ENCODE measurements at places on chromosomes 13 and 19.
A peak's percentile ranks its signal among the peaks of the same experiment; 100 is the strongest.

GRCh38 chr13:101190337-101190736, 226.0 kb downstream of the NALCN start:
- DNase-seq = no peak

GRCh38 chr19:34351382-34351826, 13.6 kb upstream of the GPI start:
- DNase-seq = no peak

DNA sequence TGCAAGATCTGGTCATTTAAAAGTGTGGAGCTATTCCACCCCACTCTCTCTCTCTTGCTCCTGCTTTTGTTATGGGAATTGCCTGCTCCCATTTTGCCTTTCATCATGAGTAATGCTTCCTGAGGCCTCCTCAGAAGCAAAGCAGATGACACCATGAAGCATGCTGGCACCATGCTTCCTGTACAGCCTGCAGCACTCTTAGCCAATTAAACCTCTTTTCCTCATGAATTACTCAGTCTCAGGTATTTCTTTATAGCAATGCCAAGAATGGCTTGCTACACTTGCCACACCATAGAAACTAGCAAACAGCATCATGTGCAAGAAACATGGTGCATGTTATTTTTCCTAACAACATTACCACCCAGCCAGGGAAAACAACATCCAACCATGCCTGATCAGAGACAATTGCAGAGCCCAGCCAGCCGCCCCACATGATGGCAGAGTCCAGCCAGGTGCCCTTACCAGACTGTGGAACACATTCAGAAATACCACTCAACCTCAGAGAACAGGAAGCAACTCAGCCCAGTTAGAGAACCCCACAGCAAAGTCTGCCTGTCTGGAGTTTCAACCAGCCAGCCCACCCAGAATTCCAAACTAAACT, 36.9 kb downstream of the SYDE1 start:
- no peak for DNase-seq

DNA sequence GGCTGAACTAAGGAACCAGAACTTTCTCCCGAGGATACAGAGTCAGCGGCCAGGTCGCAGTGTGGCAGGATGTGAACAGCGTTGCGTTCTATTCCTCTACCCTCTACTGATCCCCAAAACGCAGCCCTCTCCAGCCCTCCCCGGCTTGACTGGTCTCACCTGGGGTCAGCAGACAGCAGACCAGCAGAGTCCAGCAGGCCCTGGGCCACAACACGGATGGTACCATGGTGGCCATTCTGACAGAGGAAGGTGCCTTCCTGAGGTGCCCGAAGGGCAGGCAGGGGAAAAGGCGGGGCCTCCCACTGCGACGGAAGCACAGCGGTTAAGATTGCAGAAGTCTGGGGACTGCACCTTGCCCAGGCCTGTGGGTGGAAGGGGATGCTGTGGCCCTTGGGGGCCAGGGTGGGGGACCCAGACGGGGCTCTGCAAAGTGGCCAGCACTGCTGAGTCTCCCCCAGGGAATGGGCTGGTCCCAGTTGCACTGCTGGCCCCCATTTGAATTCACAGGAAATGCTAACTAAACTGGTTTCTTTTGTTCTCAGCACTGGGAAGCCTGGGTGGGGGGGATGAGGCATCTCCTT, at the start of gene ICAM3:
ICAM3 (minus strand) TSS at position 245 of the 581 bp plus-strand sequence; CDS start at position 235, 10 bp downstream.
- DNase-seq = no peak

DNA sequence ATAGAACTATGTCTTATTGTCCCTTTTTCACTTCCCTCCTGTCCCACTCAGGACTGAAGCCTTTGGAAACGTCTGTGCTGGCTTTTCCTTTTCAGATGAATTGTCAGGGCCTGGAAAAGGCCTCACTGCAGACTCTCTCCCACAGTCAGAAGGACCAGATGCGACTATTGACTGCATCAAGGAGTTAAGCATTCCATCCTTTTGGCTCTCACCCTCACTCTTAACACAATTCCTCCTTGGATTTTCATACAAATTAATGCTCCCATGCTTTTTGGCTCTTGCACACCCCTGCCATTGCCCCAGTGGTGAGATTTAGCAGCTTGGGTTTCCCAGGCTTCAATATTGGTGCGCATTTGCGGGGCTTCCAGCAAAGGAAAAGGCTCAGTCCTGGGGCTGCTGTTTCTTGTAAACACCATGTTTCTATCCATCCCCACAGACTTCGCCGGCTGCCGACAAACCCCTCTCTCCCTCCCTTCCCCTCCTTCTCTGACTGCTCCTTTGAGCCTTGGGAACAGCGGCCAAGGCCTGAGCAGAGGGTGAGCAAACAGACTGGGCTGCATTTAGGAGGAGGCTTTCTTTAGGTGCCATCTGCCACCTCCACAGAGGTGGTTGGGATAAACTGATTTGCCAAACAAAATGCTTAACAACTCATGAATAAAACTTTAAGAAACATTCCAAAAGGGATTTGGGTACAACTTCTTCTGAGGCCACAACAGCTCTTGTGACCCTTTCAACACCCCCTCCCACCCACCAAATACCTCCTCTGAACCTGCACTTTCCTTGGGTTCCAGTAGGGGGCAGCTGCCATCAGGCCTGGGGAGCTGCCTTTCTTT, 48.6 kb upstream of the PCDH8 start:
- DNase-seq = peak; percentile 47

DNA sequence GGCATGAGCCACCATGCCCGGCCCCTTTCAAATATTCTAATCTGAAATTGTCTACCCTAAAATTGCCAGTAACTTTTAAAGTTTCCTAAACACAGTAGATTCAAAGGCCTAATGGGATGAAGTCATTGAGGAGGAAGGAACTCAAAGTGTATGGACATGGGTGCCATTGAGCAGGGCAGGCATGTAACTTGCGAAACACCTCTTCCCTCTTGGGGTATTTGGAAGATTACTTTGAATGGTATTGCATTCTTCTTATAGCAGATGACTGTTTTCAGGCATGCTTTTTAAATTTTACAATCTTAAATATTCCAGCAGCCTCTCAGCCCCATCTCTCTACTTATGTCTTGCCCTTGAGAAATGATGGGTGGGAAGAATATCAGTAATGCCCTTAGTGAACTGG, 21.0 kb downstream of the TM9SF2 start:
- no peak for DNase-seq

DNA sequence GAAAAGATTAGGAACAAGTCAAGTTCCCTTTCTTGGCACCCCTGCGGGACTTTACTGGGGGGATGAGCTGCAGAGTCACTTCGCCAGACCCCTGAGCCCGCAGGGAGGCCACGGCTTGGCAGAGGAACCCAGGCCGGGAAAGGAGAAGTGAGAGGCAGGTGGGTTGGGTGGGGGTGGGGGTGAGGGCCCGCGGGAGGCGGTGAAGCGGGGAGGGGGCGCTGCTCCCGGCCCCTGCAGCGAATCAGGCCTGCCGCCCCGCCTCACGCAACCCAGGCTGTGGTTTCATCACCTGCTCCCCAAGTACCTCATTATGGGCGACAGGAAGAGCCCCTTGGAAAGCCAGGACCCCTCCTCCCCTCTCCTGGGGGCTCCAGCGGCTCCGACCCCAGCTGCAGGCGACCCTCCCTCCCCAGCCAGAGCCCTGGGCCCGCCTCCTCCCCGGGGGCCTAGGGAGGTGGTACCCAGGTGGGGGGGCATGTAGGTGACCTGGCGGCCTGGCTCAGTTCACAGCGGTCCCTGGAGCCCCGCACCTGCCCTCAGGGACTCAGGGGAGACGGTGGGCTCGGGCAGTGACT, 9.5 kb downstream of the MEF2B start:
- no peak for DNase-seq

DNA sequence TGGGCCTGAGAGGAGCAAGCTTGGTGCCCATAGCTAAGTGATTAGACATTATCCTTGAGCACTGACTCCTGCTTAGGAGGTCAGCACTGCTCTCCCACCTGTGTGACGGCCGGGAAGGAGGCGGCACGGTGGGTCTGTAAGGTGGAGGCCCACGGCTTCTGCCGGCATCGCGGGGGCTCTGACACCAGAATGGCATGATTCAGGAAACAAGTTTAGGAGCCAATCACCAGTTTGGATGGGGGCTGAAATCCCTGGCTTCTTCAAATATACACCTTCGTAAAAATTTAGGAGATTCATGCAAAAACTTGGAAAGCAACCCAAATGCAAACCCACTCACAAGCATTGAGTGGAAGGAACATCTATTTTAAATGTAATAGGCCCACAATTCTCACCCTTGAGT, 307.3 kb upstream of the TSHZ3 start:
- no peak for DNase-seq

DNA sequence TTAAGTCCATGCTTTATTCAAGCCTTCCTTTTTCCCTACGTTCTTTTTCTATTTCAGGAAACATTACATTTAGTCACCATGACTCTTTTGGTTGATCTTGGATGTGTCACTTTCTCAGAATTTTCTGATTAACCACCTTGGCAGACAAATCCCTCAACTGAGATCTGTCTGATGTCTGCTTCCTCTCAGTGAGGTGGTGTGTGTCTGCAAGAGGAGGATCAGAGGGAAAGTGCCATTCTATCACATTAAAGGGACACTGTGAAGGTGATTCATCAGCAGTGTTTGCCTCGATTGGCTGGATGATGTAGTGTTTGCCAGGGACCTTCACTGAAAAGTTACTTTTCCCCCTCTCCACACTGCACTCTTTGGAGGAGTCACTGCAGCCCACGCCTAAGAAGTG, 3.0 kb upstream of the CCNP start:
- DNase-seq = no peak

- DNase-seq = no peak
These were observed 5.1 kb downstream of the HDGFL2 start for GRCh38 chr19:4477034-4477801.

DNA sequence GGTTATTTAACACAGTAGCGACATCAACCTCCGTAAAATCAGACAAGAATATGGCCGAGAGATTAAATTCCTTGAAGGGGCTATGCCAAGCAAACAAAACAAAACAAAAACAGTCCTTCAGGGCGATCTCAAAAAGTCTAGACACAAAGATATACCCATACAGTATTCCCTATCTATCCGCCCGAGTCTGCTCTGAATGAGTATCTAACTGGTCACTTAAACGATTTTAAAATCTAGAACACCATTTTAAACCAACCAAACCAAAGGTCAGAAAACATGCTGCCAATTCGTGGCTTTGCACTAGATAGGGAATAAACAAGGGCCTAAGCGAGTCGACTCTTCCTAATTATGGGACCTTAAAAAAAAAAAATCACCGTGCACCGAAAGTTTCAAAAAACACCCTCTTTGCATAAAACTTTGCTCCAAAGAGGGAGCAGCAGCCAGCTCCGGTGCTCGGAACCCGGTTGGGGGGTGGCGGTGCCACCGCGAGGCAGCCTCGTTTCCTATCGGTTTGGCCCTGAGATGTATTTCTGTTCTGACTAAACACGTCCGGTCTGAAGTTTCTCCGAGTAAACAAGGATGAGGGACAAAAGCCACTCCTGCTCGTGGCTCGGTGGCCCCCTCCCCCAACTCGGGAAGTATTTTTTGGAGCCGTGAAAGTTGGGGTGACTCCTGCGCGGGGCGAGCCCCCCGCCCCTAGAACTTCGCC, 1.8 kb downstream of the HMGB1 start:
- no peak for DNase-seq

DNA sequence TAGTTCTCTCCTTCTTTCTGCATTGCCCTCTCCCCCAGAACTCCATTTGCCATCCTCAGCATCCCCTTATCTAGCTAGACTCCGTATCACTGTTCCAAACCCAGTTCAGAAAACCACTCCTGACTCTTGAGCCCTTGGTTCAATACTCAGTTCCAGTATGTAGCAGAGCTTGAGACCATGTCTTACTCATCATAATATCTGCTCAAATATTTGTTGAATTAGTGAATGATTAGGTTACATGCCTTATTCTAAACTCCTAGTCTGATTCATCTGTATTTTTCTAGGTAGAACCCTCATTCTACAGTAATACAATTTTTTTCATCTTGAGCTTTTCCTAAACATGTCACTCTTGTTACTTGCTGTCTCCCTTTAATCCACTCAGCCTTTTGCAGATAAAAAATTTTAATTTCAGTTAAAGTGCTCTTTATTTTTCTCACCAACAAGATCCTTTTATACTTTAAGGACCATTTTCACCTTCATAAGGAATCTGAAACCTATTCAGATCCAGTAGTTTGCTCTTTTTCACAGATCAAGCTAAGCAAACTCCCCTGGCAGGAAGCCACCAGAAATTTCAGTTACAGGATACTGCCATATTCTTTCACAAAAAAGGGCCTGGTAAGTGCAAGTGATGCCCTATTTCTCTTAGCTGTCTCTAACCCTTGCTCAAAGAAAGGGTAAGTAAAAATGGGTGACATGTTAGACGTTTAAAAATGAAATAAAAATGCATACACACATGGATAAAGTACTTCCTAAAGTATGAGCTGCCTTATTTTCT, 23.1 kb upstream of the INTS6 start:
- DNase-seq = no peak

- no peak for DNase-seq
These were observed 103.9 kb downstream of the GGACT start for GRCh38 chr13:100484702-100485101.

- no peak for DNase-seq
These were observed 417.1 kb downstream of the PCDH17 start for GRCh38 chr13:58048670-58049069.

GRCh38 chr19:16771618-16772017, 52.0 kb downstream of the NWD1 start:
- DNase-seq = peak; percentile 87

- no peak for DNase-seq
These were observed 36.8 kb downstream of the INSR start for GRCh38 chr19:7257148-7258040.

DNA sequence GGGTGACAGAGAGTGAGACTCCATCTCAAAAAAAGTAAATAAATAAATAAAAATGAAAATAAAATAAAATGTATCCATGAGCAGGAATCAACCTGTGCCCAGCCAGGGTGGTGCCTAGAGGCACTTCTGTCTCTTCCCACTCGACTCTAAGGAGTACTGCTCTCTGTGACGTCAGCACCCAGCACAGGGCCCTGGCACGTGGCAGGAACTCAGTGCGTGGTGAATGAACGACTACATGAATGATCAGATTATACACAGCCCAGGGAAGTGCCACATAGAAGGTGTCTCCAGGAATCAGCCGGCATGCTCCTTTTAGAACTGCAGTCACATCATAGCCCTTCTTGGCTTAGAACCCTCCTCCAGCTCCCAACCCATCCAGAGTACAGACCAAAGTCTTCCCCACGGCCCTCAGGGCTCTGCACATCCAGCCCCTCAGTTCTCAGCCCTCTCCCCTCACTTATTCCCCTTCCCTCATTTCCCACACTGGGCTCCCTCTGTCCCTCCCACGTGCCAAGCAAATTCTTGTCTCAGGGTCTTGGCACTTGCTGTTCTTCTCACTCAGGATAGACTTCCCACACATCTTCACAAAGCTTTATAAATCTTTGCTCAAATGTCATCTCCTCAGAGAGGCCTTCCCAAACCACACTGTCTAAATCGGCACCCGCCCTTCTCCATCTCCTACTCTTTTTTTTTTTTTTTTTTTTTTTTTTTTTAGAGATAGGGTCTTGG, 4.2 kb downstream of the CLIP3 start:
- no peak for DNase-seq
